GDM1 (cell line): ENCODE measurements at places on chromosomes 13 and 19.
A peak's percentile ranks its signal among the peaks of the same experiment; 100 is the strongest.

DNA sequence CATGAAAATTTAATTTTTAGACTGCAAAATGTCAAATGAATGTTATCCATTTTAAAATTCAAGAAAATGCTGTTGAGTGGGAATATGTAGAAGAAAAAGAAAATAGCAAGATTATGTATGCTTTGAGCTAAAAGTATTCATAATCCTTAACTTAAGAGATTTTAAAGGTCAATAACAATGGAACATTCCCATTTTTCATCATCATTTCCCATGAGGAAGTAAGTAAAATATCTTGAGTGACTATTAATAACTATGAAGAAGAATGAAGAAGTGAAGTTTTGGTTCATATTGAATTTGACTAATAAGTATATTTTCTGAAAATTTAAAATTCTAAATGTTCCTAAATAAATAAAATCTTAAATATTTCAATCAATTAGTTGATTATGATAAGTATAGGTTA lies 273.4 kb downstream of the DACH1 start:
- no peak for DNase-seq

GRCh38 chr13:25170554-25171111 lies 1.5 kb downstream of the AMER2 start:
- no peak for DNase-seq

DNA sequence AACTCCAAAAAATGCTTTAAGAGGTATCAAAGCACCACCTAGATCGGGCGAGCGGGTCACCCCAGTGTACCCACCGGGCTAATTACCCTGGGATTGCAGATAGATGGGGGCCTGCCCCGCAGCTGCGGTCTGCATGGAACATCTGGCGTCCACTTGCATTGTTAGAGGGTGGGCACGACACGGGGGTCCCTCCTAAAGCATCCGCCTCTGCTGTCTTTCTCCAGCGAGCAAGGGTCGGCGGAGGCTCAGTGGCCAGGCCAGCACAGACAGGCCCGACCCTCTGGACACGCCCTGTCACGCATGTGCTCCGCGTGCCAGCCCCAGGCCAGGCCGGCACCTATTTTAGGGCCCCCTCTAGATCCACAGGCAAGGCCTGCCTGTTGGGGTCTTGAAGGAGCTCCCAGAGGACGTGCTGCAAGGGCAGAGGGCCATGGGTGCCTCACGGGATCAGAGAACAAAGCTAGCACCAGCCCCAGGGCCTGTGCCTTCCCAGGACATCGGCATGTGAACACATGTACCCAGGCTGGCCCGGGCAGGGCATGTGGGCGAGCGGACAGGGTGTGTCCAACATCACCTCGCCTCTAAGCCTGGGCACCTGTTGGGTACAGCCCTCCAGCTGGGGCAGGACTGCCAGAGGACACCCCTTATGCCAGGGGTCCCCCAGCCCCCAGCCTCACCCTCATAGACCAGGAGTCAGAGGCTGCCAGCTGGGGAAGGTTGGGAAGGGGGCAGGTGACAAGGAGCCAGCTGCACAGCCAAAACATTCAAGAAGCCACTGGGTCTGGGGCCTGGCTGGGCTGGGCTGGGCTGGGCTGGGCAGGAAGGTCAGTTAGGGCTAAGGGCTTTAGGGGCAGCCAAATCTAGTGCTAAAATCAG lies 35.6 kb upstream of the NANOS3 start:
- no peak for DNase-seq

GRCh38 chr13:71464686-71465085 lies 402.3 kb downstream of the DACH1 start:
- DNase-seq: no peak

- DNase-seq: peak; percentile 42
Measured at GRCh38 chr19:55638864-55639359, 1.9 kb upstream of the ZNF580 start.

GRCh38 chr19:50460161-50460765 lies 16.0 kb upstream of the EMC10 start:
- DNase-seq: no peak

GRCh38 chr13:107271227-107271626 lies 703.3 kb upstream of the ARGLU1 start:
- DNase-seq: no peak

- peak; percentile 66 for DNase-seq
Measured at GRCh38 chr19:1401138-1401888, at the start of gene GAMT. Gene GAMT, minus strand, starts transcription at chr19:1401542. Its CDS starts 66 bp downstream, at chr19:1401476.

GRCh38 chr19:30330266-30330665 lies 41.9 kb upstream of the ZNF536 start:
- DNase-seq: no peak

- no peak for DNase-seq
Measured at GRCh38 chr19:640161-640558, 481 bp downstream of the FGF22 start.

DNA sequence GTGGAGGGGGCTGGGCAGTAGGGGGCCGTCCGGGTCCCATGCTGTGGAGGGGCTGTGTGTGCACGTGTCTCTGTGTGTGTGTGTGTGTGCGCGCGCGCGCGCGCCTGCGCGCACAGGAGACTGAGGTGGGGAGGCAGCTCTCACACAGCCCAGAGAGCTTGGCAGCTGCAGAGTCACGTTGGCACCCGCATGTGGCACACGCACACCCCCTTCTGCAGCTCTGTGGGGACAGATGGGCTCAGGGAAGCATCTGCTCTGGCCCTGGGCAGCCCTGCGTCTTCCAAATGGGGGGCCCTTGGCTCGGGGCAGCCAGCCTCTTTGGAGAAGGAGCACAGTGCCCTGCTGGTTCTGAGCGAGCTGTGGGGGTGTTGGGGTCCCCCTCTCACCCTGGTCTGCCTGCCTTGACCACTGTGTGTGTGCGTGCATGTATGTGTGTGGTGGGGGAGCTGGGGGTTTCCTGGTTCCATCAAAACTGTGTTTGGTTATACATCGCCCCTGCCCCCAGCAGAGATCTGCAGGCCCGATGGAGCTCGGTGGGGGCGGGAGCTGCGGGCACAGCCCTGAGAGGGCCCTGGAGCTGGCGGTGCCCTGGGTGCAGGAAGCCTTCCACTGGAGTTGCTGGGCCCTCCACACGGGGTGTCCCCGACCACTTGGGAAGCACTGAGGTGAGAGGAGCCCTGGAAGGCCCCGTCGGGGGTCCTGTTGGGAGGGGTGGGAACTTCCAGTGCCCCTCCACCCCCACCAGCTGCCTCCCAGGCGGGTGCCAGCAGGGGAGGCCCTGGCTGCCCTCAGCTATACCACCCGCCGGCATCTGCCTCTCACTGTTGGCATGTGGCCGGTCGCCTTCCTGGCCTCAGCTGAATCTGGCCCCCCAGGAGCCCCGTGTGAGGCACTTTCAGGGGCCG lies 67.1 kb downstream of the KDM4B start:
- no peak for DNase-seq

GRCh38 chr13:45615501-45616101 lies at the start of gene ERICH6B:
Gene ERICH6B, minus strand, starts transcription at chr13:45615739. Its CDS starts 18,734 bp downstream, at chr13:45597005.
- DNase-seq: no peak

- no peak for DNase-seq
Measured at GRCh38 chr13:40781717-40782116, 7.7 kb upstream of the SLC25A15 start.

DNA sequence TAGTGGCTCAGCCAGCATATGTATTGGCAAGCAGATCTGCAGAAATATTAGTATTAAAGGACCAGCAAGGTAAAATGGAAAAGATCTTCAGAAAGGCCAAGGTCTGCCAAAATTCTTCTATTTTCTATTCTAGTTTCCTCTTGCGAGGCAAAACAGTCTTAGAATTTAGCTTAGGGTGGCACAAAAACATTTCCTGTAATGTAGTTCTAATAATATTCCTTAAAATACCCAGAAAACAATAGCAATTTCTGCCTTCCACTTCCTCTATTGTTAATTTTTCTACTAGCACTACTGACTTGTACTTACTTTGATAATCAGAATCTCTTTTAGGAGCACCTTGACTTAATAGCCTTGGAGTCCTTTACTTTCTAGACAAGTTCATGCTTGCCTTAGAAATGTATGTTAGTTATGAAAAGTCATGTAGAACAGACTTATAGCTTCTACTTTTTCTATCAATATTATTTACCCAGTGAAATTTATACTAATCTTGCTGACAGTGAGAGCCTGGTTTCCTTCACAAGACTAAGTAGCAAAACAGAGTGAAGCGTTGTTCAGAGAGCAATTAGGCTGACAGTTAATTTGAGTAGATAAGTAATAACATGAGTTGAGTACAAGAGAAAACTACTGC lies 23.9 kb upstream of the LPAR6 start:
- DNase-seq: no peak

GRCh38 chr13:113427562-113428468 lies 25.5 kb downstream of the ADPRHL1 start:
- DNase-seq: no peak

DNA sequence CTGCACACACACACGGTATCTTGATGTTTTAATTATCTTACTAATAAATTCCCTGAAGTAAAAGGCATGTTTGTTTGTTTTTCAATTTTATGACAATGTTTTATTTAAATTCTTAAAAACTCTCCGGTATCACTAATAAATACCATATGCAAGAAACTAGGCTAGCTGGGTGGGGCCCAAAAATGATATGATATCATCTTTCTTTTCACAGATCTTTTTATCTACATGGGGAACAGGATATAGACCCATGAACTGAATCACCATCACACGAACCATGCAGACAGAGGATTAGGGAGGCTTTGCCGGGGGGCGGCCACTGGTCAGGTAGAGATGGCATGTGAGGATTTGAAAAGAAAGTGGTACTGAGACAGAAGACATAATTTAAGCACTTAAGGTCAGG lies 266.4 kb downstream of the ENOX1 start:
- no peak for DNase-seq

- DNase-seq: no peak
Measured at GRCh38 chr13:97429681-97430081, 4.3 kb upstream of the RAP2A start.

DNA sequence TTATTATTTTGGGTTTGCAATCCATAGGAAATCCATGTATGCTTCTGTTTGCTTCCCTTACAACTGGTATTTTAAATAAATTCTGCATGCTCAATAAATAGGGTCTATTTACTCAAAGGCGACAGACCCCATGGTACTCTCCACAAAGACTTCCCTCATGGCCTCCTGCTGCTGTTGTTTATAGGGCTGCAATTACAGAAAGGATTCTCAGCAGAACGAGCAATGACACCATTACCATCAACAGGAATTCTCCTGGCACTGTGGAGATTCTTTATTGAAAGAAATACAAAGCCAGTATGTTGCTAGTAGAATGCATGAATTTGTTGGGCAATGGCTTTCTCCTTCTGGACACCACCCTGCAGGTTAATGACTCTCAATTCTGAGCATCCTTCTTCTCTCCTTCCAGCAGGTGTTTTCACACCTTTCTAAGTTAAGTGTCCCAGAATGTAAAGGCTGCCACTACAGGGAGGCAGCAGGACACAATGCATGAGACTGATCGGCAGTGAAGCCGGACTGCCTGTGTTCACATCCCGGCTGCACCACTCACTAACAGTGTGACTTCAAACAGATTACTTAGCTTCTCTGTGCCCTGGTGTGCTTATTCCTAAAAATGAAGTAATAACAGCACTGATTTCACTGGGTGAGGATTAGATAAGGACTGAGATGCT lies 360.2 kb downstream of the DNAJC15 start:
- no peak for DNase-seq

GRCh38 chr19:5993201-5993600 lies 15.3 kb upstream of the RANBP3 start:
- DNase-seq: no peak

- no peak for DNase-seq
Measured at GRCh38 chr19:29501816-29502580, 23.8 kb upstream of the VSTM2B start.

DNA sequence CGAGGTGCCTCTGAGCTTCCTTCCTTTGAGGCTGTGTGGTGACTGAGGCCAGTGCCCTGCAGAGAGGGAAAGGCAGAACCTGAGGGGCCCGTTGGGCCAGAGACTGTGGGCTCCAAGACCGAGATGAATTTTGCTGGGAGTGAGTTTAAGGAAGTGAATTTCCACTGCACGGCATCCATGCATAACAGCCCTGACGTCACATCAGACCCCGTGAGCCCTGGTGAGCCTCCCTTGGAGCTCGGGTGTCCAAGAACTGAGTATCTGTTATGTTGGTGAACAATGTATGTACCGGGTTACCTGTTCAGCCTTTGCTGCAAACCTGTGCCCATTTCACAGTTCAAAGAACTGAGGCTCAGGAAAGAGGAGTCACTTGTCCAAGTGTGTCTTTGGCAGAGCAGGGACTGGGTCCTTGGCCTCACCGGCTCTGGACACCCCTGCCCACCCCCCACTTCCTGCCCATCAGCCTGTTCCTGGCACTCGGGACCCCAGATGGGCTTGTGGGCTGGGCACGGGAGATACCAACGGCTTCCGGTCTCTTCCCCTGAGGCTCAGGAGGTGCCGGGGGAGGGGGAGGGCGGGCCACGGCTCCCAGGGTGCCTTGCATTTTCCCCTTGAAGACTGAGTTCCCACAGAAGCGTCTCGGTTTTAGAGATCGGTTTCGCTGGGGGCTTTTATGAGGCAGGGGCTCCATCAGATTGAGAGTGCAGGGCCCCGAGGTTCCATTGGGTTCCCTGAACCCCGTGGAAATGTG lies 33.7 kb downstream of the NFILZ start:
- DNase-seq: no peak

DNA sequence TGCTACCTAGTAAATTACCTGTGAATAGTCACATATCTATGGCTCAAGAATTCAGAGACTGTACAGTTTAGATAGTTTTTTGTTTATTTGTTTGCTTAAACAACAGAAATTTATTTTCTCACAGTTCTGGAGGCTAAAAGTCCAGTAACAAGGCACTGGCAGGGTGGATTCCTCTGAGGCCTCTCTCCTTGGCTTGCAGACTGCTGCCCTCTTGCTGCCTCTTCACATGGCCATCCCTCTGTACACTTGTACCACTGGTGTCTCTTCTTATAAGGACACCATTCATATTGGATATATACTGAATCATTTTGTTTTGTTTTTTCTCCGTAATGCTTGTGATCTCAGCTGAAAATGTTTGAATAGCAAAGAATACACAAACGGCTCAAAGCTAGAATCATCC lies 56.4 kb upstream of the MIR17HG start:
- no peak for DNase-seq

DNA sequence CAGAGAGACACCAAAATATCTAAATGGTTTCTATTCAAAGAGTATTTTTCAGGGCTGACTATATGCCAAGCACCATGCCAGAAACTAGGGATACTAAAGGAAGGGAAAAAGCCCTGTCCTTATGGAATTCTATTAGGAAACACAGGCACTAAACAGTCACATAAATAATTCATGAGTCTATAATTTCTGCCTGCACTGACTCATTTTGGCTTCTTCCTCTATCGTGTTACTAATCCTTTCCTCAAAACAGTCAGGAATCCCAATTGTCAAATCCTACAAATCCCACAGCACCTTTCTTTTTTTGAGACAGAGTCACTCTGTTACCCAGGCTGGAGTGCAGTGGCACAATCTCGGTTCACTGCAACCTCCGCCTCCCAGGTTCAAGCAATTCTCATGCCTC lies 29.2 kb downstream of the XPO4 start:
- DNase-seq: no peak

GRCh38 chr13:64782466-64782865 lies 2447.7 kb downstream of the PCDH9 start:
- DNase-seq: no peak

GRCh38 chr19:6326815-6327214 lies 6.6 kb downstream of the ACER1 start:
- no peak for DNase-seq

- no peak for DNase-seq
Measured at GRCh38 chr19:19540064-19540714, 2.1 kb downstream of the CILP2 start.

- DNase-seq: no peak
Measured at GRCh38 chr13:51827254-51827653, 17.7 kb downstream of the TMEM272 start.

GRCh38 chr13:50831512-50831911 lies 12.0 kb downstream of the DLEU7 start:
- DNase-seq: no peak
